OCI-LY7 (cell line): ENCODE measurements at places on chromosomes 16 and 17.
A peak's percentile ranks its signal among the peaks of the same experiment; 100 is the strongest.

- no peak for DNase-seq
Observed at GRCh38 chr16:50071075-50071671, 5.4 kb downstream of the HEATR3 start.

DNA sequence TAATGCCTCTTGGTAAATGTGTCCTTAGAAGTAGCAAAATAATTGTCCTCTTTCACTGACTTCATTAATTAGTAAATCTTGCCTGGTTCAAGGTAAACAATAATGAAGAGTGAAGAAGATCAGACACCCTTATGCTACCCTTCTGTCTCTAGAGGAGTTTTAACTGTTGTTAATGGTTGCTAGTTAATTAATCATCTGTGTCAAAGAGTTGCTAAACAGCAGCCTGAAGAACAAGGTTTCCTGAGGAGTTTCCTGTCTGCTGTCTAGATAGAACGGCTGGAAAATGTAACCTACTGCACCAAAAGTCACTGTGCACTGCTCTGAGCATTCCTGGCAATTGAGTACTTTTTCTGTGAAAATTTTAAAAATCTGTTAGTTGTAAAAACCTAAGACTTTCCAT, 131.3 kb downstream of the NLK start:
- DNase-seq = no peak

DNA sequence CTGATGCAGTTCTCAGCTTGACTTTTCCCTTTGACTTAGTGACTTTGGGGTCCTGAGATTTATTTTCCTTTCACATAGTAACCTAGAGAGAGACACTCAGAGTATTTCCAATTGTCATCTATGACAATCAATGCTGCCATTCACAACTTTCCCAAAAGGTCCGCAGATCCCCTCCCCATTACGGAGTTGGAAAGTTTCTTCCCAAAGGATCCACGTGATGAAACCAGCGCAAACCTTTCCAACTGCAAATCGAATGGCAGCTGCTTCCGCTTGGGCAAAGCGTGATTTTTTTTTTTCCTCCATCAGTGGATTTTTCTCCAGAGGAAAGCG, 538 bp upstream of the FCSK start:
- DNase-seq = no peak

GRCh38 chr16:52466994-52467393, 79.9 kb downstream of the TOX3 start:
- DNase-seq = no peak

DNA sequence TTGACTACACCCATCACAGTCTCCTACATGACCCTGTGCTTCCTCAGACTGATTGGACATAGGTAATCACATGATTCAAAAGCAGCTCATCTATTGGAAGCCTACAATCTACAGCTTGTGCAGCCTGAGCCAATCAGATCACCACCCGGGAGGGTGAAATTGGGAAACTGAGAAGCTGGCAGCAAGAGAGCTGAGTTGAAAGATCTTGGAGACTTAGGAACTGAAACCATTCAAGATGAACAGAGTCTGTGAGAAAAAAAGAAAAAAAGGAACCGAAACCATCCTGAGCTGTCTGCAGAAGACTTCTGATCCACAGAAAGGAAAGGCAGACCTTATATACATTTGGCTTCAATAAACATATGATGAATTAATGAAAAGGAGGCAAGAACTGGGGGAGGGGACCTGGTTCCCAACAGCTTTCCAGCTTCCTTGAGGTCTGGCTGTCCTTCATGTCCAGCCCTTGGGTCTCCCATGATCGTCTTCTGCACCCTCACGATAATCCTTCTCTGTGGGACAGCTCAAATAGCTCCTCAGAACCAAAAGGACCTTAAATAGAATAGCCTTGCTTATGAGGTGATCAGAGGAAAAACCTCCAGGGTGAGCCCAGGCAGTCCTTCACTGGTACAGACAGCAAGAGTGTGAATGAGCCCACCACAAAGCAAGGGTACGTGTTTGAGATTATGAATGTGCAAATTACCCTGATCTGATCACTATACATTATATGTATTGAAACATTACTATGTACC, 32.6 kb downstream of the PLXDC1 start:
- DNase-seq = peak; percentile 93

GRCh38 chr16:89741342-89742014, 20.1 kb downstream of the ZNF276 start:
- DNase-seq = no peak

DNA sequence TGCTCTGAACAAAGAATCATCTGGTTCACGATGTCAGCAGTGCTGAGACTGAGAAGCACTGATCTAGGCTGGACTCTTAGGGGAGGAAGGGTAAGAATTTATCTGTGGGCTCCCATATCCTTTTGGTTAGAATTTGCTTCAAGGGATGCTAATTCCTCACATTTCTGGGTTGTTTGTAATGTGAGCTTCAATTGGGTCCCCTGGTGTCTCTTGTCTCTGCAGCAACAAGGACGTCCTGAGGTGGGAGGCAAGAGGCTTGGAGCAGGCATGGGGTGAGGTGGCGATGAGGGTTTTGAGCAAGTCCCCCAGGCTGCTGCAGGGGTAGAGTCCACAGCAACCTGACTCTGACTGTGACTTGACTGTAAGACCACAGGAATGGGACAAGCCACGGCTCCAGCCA, 213.8 kb upstream of the NLRP1 start:
- DNase-seq = no peak

GRCh38 chr17:2911035-2911754, 115.0 kb downstream of the RAP1GAP2 start:
- no peak for DNase-seq

DNA sequence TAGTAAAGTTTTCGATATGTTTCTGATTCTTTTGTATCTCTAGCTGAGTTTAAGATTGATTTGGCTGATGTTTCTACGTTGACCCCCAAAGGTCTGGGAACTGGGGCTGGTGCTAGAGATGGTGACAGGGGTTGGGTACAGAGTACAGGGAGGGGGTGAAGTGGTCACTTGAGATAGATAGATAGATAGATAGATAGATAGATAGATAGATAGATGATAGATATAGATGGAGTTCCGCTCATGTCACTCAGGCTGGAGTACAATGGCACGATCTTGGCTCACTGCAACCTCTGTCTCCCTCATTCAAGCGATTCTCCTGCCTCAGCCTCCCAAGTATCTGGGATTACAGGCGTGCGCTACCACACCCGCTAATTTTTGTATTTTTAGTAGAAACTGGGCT, 1.8 kb upstream of the FBRS start:
- DNase-seq = no peak

GRCh38 chr16:77945126-77945525, 77.2 kb upstream of the CLEC3A start:
- DNase-seq = no peak

GRCh38 chr16:27786221-27786922, 236.4 kb downstream of the KATNIP start:
- DNase-seq = no peak

DNA sequence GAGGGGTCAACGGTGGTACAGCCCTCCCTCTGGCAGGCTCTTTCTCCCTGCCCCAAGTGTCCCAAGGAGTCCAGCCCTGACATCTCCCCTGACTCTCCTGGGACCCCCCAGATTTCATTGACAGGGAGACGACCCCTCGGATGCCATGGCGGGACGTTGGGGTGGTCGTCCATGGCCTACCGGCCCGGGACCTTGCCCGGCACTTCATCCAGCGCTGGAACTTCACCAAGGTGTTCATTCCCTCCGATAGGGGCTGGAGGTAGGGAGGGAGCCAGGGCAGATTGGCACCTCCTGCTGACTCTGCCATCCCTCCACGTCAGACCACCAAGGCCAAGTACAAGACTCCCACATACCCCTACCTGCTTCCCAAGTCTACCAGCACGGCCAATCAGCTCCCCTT, 9.9 kb downstream of the PLD2 start:
- no peak for DNase-seq

DNA sequence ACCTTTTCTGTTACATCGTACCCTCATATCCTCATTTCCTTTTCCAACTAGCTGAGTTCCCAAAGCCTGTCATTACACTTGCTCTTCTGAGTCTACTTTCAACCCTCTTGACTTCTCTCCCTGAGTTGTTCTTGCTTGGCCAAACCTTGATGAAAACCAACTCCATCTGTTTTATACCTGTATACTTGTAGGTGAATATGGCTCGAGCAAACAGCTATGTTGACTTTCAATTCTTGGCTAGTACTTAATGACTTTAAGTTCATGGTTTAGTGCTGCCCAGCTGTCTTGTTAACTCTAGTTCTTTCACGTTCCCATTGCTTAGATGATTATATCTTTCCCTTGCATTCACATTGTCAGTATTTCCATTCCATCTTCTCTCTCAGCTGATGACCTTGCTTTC, 14.8 kb downstream of the TANC2 start:
- DNase-seq = no peak

DNA sequence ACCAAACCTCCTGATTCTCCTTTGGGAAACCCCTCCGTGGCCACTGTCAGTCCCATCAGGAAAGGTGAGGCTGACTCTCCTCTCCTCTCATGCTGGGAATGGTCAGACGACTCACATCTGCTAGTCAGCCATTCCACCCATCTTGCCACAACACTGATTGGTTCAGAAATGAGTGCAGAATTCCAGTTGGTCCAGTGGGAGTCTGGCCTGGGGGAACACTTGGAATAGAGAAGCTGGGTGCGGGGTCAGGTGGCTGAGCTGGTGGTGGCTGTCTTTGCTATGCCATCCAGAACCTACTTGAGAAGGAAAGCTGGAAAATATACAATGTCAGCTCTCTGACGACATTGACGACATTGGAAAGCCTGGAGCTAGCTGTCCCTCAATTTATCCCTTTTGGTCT, 23.6 kb upstream of the PLLP start:
- no peak for DNase-seq

DNA sequence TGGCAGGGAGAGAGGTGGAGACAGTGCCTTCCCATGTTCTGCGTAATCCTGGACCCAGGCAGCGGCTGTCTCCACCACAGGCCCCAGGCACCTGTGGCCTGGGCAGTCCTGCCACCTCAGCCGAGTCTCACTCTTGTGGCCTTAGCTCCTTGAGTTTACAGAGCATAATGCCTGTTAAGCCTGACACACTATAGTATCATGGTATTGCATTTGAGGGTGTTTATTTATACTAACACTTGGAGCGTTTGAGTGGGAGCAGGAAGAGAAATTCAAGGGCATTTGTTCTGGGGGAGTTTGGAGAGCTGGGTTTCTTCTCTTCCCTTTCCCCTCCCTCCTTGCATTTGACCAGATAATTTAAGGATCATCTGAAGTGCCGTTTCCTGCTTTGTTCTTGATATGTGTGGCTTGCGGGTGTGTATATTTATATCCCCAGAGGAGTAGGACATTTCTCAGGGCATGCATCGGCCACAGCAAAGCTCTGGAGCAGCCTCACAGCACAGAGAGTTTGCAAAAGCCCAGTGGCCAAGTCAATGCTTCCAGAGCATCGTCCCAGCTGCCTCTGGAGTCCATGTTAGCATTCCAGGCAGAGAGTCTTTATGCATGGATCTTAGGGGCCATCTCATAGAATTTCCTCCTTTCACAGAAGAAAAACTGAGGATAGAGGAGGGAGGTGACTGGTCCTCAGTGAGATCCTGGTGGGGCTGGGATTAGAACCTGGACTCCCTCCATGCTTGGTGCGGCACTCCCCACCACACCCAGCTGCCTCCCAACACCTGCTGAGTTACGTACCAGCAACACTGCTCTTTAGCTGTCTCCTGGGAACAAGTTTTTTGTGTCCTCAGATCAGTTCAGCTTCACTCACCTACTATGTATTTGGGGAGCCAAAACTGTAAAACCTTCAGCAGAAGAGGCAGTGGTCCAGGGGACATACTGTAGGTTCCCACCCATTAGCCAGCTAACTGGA, 222.8 kb downstream of the CCDC182 start:
- DNase-seq = no peak

DNA sequence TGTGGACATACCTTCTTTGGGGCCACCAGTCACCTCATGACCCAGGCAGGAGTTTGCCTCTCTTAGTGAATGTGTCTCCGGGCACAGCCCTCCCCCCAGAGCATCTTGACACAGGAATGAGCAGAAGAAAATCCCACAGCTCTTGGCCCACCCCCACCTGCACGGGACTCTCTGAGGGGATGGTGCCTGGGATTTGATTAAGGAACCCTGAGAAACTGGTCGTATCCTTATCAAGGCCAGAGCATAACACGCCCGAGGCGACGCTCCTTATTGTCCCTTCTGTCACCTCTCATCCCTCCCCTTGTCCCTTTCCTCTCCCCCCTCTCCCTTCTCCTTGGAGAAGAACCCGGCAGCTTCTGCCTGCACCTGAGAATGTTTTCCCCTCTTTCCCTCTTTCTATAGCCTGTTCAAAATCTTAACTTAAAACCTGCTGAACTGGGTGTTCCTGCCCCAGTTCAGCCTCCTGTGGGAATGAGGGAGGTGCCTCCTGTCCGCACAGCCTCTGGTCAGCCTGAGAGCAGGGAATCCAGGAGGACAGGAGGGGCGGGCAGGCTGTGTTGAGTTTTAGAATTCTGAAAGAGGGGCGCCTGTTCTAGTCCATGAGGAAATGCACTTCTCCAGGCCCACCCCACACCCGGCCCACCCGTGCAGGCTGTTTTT, 140.7 kb upstream of the PLCG2 start:
- no peak for DNase-seq

- no peak for DNase-seq
Observed at GRCh38 chr16:58046054-58046881, 20.7 kb downstream of the MMP15 start.

DNA sequence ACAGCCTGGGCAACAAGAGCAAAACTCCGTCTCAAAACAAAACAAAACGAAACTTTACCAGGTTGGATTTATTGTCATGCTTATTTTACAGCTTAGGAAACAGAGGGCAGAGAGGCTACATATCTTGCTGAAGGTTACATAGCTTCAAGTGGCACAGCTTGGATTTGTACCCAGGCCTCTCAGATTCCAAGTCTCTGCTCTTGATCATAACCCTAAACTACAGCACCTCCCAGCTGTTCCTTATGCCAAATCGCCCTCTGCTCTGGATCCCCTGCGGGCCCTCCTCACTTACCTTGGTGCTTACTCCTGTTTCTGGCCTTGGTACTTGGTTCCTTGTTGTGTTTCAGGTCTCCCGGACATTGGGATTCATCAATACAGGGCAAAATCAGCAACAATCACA, 11.7 kb upstream of the CUEDC1 start:
- DNase-seq = no peak

DNA sequence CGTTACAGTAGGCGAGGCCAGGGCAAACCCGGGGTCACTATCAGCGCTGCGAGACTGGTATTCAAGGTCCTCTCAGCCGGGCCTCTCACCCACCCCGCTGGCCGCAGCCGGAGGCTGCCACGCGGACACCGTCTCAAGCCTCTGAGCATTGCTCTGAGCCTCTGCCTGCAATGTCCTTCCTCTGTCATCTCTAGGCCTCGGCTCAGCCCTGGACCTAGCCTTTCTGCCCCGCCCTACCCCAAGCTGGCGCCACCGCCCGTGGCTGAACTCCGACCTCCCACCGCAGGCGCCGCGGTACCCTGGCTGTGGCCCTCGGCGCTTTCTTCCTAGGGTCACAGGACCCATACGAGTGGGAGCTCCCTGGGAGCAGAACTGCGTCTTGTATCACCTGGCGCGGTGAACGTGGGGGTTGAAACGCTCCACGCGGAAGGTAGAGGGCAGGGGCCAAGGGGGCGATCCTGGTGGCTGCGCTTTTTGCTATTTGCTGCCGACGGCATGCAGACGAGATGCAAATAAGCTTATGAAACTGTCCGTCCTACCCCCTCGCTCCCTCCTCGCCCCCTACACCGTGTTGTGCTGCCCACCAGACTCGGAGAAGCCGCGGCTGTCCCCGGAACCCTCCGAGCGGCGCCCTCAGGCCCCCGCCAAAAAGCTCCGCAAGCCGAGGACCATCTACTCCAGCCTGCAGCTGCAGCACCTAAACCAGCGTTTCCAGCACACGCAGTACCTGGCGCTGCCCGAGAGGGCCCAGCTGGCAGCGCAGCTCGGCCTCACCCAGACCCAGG, 3.7 kb downstream of the DLX4 start:
- DNase-seq = no peak
